ENCODE measurements at places on chromosomes 7 and 10.

GRCh38 chr7:129468547-129468946 lies 33.8 kb upstream of the SMKR1 start:
- DNase-seq = no peak

- DNase-seq = no peak
Observed at GRCh38 chr7:23335621-23336020, 36.5 kb downstream of the MALSU1 start.

DNA sequence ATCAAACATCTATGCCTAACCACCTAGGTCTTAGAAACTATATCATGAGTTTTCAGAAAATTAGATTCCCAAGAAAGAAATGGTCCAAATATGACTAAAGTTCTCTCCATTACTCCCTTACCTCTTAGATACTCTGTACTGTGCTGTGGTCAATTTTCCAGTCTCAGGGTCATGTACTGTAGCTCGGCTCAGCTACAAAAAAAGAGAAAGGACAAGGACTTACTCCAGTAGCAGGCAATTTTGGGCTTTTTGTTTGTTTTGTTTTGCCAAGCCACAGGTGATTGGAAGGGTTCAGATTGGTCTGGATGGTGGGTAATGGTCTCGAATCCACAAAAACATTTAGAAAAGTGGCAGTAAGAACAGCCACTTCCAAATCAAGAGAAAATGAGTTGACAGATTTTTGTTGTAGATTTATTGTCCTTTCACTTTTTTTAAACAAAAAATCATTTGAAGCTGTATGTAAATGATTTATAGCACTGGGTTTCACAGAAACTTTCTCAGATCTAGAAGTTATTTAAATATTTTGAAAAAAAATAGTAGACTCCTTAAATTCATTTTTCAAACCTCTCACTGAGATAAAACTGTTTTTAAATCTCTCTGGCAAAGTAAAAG lies 52.8 kb downstream of the P4HA1 start:
- no peak for DNase-seq

- no peak for DNase-seq
Observed at GRCh38 chr7:124387056-124387455, 354.2 kb upstream of the TMEM229A start.

DNA sequence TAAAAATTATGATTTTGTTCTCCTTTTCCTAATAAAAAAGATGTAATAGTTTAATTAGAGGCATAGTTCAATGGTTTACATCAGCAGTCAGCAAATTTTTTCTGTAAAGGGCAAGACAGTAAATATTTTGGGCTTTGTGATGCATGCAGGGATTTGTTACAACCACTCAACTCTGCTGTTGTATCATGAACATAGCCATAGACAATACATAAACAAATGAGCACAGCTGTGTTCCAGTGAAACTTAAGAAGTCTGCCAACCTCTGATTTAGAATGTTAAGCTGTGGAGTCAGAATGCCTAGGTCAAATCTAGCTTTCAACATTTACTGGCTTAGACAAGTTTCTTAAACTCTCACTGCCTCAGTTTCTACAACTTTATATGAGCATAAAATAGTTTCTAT lies 31.6 kb downstream of the ASZ1 start:
- no peak for DNase-seq

DNA sequence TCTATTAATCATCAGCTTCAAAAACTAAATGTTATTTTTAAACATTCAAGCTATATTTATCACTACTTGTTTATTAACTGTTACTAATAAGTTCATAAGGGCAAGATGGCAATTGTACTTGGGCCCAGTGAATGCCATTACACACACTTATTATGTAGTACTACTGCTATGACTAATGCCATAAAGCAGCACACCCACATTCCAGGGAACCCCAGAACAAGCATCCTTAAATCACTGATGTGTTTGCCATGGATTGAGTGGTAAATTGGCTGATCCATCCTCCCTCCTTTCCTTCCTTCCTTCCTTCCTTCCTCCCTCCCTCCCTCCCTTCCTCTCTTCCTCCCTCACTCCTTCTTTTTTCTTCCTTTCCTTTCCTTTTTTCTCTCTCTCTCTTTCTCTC lies 37.4 kb upstream of the RSU1 start:
- no peak for DNase-seq

DNA sequence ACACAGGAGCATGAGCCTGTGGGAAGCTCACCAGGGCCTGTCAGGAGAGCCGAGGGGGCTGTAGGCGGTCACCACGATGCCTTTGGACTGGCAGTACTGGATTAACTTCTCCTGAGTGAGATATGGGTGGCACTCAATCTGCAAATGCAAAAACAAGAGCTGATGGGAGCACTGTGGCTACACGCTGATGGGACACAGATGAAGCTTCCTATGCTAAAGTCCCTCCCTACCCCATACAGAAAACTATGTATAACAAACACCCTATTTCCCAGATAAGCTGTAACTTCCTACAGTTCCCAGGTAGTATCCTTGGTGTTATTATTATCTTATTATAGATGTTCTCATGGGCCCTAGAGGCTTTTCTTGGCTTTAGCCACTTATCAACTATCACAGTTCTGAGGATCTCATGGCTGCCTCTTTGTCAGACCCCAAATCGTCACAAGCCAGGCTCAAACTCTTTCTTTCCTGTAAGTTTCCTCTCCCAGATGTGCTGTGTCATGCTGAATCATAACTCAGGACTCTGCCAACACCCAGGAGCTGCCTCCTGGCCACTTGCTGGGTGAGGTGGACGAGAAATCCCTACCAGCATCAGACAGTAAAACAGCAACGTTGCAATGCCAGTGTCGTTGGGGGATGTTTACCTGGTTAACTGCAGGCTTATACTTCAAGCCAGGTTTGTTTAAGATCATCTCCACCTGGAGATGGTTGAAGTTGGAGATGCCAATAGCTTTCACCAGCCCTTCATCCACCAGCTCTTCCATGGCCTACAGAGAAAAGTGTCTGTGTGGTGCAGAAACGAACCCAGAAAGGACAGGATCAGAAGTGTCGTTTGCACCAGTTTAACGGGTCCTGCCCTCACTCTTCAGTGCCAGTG lies 10.3 kb downstream of the AKR1B1 start:
- peak; percentile 60 for DNase-seq

DNA sequence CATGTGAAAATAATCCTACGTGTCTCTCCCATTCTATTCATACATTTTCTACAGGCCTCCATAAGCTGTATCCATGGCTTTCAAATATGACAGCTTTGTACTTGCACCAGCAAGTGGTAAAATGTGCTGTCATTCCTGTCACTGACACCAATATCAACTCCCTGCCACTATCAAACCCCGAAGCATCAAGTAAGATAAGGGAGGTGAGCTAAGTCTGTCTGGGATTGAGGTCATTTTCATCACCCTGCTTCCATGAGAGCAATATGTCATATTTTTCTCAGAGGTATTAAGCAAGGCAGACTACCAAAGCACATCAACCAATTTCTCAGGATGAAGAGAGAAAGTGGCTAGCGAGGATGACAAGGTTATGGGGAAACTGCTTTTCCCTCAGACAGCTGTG lies 11.1 kb downstream of the GPR22 start:
- DNase-seq = no peak

DNA sequence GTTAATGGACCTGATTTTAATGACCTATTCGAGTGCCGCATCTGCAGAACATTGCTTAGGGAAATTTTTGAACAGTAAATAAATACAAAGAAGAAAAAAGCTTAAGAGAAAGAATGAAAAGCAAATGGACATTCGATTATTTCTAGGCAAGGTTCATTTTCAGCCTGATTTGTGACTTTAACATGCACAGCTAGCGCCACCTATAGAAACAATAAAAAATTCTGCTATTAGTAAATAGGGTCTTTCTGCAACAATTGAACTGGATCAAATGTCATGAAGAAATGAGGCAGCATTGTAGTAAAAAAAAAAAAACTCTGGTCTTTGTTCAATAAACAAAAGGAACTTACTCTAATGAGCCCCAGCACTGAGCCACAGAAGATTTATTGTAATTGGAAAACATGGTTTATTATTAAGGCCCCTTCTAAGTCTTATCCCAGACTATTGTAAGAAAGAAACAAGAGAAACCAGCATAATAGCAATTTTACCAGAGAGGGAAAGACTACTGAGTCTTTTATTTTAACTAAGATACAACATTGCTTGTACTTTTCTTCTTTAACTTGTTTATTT lies 41.4 kb upstream of the GHITM start:
- peak; percentile 10 for DNase-seq

DNA sequence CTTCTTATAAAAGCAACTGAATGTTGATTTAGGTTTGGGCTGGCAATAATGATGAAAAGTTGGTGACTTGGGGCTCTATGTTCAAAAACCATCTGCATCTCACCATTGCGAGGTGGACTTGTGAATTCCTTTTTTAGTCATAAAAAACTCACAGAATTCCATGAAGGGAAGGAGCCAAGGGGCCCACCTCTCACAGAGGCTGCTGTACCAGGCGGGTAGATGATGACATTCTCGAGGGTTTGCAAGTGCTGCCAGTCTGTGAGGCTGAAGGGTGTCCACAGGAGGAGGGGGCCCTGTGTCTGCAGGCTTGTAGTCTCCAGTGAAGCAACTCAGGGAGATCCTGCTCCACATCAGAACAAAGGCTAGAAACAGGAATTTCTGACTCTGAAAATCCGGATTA lies 195.5 kb upstream of the ZNF32 start:
- no peak for DNase-seq

DNA sequence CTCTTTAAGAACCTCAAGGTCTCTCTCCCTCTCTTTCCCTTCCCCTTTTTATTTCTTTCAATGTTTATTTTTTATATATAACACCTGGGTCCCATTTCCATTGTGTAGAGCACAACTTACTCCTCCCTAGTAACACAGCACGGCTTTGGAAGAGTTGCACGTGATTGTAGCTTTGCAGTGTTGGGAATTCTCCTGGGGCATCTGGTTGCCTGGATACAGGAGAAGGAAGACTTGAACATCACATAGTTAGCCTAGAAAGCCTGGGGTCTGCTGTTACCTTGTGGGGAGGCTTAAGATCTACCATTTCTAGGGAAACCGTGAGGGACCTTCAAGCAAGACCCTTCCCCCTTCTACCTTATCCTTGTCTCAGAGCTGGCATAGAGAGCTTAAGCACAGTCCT lies 41.1 kb upstream of the NFKB2 start:
- DNase-seq = no peak

- DNase-seq = no peak
Observed at GRCh38 chr10:91803386-91804125, 5.3 kb downstream of the TNKS2 start.

GRCh38 chr7:66211429-66211828 lies 6.3 kb downstream of the TPST1 start:
- no peak for DNase-seq

GRCh38 chr7:34612661-34613060 lies 45.4 kb upstream of the NPSR1 start:
- DNase-seq = no peak

DNA sequence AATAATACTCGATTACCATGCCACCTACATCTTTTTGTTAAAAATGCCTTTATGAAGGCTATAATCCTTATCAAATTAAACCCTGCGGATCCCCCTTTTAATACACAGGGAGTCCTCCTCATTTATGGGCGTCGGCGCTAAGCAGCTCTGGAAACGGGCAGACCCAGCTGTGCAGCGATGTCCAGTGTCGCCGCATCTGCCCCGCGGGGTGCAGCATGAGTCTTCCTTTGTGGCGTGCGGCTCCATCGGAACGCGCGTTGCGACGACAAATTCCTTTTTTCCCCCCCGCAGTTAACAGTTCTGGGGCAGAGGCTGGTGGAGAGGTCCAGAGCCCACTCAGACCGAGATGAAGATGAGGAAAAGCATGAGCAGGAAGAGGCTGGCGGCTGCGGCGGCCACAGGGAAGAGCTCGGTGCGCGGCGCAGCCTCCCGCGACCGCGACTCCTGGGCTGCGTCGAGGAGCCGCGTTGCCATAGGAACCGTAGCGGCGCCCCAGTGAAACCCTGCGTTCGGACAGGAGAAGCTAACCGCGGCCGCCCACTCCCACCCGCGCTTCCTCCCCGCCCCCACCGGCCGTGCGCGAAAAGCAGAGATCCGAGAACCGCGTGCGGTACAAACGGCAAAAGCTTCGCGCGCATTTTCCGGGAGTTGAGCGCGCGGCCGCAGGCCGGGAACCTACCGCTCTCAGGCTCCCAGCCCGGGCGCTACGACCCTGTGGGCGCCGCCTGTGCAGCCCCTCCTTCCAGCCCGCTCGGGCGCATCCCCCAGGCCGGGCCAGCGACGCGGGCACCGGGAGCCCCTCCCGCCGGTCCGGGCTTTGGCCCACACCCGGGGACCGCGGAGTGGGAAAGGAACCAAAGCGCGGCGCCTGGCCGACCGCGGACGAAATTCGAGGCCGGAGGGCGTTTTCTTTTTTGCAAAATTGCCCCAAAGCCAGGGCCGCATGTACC lies 130.6 kb downstream of the SPAG6 start:
- DNase-seq = no peak

- DNase-seq = no peak
Observed at GRCh38 chr10:91194497-91195179, 25.8 kb upstream of the PCGF5 start.

DNA sequence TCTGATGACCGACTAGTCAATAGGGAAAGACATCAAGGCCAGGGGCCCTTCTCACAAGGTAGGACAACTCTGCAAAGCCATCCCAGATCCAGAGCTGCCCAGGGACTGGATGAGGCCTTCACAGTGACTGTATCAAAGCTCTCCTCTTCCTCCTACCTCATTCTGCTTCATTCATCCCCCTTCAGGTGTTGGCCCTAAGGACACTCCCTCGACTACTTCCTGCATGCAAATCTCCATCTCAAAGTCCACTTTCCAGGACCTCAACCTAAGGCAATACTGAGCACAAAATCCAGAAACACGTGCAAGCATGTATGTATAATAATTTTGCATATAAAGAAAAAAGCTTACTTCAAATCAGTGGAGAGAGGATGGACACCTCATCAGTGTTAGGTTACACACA lies 25.1 kb downstream of the DPY19L1 start:
- no peak for DNase-seq

- no peak for DNase-seq
Observed at GRCh38 chr7:93265220-93265619, 33.1 kb downstream of the VPS50 start.

DNA sequence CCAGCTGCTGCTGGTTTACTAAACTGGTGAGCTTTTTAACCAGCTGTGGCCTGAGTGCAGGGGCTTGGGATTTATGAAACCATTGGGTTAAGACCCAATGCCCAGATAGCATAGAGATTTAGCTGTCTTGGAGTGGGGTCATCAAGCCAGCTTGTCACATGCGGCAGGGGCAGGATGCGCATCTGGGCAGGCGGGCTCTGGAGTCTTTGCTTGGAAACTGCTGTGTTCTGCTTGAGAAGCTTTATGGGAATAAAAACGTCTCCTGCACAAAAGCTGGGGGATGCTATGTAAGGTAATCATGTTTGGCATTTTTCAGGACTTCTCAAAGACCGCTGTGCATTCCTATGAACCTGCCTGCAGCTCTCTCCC lies 136.3 kb downstream of the MAPK8 start:
- DNase-seq = no peak

GRCh38 chr10:13765641-13766341 lies 179.0 kb downstream of the PRPF18 start:
- no peak for DNase-seq

DNA sequence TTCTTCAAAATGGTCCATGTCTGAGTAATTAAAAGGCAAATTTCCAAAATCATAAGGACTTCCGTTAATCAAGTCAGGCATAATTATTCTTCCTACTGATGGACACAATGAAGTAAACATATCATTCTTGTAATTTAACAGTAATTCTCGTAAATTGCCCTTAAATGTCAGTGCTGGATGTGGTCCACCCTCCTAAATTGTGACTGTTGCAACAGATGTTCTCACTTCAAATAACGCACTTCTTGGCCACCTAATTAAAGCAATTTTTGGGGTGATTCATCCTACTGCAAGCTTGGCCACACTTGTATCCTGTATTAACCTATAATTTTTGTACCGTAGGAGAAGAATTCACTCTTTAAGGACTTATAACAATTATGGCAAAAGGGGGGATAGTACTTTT lies 1.9 kb downstream of the COL1A2 start:
- no peak for DNase-seq

- DNase-seq = no peak
Observed at GRCh38 chr10:104104926-104105325, 17.0 kb upstream of the SFR1 start.
